ENCODE measurements at places on chromosomes 7 and 10. TPM values are rescaled to one million over a fixed set of nuclear protein-coding genes. Genes with fewer than 3 reads are reported as not detected.

HMX3 gene
- total RNA-seq: not detected

SPDYE5 gene
- not detected for total RNA-seq

RBM33 gene
- total RNA-seq: 48.9 TPM

ANXA7 gene
- 93.0 TPM for total RNA-seq

MYH16 gene
- total RNA-seq: not detected

RSPH10B2 gene
- not detected for total RNA-seq

CCL24 gene
- total RNA-seq: 0.47 TPM

C10orf67 gene
- not detected for total RNA-seq

PRPS1L1 gene
- not detected for total RNA-seq

COL1A2 gene
- total RNA-seq: 86.2 TPM

BMI1 gene
- total RNA-seq: 28.7 TPM

HOXA1 gene
- 0.28 TPM for total RNA-seq

HGF gene
- total RNA-seq: 29.8 TPM

FAM25C gene
- total RNA-seq: not detected

RAMP3 gene
- 2.3 TPM for total RNA-seq
